ENCODE measurements at places on chromosomes 1 and 21.

DNA sequence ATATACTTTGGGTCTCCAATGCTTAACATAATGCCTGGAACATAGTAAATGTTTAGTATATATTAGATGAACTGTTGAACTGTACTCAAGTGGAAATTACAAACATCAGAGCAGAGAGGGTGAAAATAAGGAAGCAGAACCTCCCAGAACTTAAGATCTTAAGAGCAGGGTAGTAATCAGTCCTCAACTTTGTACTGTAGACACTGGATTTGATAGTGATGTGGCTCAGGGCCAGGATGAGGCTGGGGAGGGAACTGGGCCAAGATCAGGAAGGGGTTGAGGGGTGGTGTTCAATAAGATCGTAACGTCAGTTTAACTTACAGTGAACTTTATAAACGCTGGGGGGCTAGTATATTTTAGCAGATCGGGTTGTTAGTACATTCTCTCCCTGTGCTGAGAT lies 15.4 kb downstream of the MPZL1 start:
- DNase-seq: no peak

DNA sequence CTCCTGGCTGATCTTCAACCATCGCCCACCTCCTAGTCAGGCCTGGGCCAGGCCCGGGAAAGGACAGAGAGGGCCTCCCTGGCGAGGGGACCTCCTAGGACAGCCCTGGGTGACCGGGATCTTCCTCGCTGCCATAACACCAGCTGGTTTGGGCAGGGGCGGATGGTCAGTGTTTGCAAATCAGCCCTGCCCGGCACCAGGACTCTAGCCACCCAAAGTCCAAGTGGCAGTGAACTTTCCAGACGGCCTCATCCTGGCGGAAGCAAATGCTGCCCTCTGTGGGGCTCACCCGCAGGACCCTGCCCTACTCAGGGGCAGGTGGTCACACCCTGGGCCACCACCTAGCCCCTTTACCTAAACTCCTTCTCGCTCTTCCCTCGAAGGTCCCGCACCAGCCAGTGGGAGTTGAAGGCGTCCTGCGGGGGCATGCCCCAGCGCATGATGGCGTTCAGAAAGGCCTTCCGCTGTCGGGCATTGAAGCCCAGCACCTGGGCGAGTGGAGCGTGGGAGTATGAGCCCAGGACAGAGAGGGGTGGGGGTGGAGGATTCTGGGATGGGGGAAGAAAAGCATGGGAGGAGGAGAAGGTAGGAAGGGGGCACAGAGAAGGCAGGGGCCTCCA lies 55.3 kb downstream of the CHD5 start:
- no peak for DNase-seq

DNA sequence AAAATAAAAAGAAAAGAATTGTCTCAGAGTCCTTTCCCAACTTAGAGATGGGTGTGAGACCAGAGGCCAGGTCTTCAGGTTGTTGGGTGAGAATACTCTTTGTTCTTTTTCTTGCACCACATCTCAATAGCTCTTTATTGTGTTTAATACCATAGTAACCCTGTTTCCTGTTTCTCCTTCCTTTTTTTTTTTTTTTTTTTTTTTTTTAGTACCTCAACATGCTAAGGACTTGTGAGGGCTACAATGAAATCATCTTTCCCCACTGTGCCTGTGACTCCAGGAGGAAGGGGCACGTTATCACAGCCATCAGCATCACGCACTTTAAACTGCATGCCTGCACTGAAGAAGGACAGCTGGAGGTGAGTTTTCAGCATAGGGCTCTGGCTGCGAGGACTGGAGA lies 24.4 kb downstream of the CELF3 start:
- no peak for DNase-seq

DNA sequence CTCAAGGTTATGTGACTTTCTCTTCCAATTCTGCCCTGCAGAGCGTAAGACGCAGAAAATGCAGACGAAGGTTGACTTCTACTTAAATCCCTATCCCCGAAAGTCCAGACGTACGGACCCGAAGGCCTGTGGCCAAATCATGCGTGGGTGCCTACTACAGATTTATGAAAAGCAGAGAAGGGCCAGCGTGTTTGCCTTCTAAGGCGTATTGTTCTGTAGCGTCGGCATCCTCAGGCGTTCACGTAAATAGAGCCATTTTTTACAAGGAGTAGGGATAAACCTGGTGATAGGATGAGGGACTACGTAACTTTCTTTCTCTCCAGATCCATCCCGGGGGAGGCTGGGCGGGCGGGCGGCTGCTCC lies 222 bp upstream of the GIPC2 start:
- no peak for DNase-seq

GRCh38 chr1:113949007-113949406 lies 19.9 kb downstream of the HIPK1 start:
- no peak for DNase-seq

DNA sequence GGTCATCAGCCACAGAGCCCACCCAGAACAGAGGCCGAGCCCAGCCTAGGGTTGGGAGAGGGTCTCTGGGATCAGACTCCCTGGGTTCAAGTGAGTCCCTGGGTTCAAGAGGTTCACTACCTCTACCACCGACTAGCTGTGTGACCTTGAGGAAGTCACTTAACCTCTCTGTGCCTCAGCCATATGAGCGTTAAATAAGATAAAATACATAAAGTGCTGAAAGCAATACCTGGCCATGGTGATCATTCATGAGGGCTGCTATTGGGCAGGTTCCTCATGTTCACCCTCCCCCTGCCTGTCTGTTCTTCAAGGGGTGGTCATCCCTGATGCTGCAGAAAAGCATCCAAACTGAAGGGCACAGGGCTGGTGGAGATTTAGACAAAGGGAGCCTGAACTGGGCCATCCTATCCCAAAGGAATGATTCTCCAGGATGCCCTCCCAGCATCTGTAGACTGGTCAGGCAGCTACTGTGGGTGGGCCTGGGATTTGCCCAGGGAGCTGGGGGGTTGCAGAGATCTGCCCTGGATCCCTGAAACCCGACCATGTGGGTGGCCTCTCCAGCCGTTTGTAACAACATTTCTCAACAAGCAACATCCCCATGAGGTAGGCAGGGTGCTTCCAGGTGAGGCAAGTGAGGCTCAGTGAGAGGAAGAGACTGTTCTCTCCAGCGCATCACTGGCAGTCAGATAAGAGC lies 196.6 kb downstream of the MATN1 start:
- no peak for DNase-seq

GRCh38 chr1:12201352-12202189 lies 28.3 kb upstream of the VPS13D start:
- DNase-seq: no peak

- DNase-seq: no peak
These were observed 48.1 kb downstream of the AHDC1 start for GRCh38 chr1:27555700-27556424.

GRCh38 chr1:232585486-232585885 lies 44.4 kb downstream of the SIPA1L2 start:
- DNase-seq: no peak

DNA sequence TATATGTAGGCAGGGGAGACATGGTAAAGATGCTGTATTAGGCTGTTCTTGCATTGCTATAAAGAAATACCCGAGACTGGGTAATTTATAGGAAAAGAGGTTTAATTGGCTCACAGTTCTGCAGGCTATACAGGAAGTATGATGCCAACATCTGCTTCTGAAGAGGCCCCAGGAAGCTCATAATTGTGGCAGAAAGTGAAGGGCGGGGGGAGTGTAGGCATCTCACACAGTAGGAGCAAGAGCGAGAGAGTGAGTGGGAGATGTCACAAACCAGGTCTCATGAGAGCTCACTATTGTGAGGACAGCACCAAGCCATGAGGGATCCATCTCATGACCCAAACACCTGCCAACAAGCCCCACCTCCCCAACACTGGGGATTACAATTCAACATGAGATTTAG lies 21.1 kb downstream of the MAN1A2 start:
- no peak for DNase-seq

DNA sequence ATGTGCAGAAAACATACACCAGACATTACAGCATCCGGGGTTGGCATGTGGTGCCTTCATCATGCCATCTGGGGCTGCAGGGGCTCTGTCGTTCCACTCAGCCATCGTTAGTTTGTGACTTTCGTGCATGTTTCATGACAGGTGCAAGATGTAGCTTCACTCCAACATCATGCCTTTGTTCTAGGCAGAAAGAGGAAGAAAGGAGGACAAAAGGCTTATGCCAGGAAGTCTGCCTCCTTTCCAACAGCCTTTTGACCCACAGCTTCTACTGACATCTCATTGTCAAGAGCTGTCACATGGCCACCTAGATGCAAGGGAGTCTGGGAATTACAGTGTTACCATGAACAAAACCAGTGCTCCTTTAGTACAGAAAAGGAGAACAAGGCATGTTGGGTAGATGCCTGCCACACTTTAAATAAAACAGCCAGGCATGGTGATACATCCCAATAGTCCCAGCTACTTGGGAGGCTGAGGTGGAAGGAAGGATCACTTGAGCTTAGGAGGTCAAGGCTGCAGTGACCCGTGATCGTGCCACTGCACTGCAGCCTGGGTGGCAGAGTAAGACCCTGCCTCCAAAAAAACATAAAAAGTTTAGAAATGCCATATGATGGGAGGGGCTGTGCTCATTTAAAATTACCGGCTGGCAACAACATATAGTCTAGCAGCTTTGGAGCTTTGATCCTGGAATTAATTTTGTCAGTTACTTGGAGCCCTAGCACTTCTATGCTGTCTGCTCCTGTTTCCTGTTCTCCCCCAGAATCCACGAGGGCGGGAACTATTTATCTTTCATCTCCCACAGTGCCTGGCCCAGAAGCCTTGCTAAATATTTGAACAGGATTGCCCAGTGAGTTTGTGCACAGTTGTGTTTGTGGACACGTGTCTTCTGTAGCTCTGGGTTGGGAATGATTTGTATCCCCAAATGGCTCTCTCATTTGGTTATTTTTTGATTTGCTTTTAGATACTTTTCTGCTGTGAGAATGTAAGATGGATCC lies 7.4 kb downstream of the DOP1B start:
- DNase-seq: no peak

- no peak for DNase-seq
These were observed 23.1 kb downstream of the DYRK3 start for GRCh38 chr1:206658264-206658980.

- DNase-seq: no peak
These were observed 384.3 kb downstream of the NTNG1 start for GRCh38 chr1:107525145-107525544.

- no peak for DNase-seq
These were observed 734.1 kb upstream of the ZP4 start for GRCh38 chr1:238624776-238625175.

DNA sequence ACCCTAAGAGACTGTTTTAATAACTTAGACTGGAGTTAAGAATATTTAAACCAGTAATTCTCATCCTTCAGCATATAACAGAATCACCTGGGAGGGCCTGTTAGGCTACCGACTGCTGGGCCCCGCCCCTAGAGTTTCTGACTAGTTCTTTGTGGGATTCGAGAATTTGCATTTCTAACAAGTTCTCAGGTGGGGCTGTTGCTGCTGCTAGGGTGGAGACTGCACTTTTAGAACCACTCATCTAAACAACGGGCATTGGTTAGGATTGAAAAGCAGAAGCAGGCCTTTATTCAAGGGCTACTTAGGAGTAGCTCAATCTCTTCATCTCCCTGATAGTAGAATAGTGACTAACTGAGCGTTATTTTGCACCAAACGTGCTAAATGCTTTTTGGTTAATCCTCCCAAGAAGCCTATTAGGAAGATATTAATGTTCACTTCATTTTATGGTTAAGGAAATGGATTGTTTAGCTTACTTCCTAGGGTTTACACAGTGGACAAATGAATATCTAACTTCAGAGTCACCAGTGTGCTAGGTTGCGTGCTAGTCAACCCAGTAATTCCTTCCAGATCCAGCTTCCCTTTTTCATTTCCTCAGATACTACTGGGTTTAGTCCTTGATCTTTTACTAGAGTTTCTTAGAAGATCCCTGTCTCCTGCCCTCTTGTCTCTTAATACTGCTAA lies 31.1 kb upstream of the UAP1 start:
- no peak for DNase-seq

- DNase-seq: no peak
These were observed 56.9 kb downstream of the SLC45A1 start for GRCh38 chr1:8374812-8375211.

DNA sequence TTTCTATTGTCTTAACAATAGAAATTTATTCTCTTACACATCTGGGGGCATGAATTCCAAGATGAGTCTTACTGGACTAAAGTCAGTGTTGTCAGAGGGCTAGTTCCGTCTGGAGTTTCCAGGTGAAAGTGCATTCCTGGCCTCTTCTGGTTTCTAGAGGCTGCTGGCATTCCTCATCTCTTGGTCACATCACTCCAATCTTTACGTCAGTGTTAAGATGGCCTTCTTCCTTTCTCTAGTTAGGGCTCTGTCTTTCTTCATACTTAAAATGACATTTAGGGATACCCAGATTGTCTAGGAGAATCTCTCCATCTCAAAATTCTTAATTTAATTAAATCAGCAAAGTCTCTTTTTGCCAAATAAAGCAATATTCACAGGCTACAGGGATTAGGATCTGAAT lies 13.3 kb upstream of the PDC start:
- DNase-seq: no peak

GRCh38 chr1:173295391-173295790 lies 88.3 kb upstream of the TNFSF4 start:
- no peak for DNase-seq

DNA sequence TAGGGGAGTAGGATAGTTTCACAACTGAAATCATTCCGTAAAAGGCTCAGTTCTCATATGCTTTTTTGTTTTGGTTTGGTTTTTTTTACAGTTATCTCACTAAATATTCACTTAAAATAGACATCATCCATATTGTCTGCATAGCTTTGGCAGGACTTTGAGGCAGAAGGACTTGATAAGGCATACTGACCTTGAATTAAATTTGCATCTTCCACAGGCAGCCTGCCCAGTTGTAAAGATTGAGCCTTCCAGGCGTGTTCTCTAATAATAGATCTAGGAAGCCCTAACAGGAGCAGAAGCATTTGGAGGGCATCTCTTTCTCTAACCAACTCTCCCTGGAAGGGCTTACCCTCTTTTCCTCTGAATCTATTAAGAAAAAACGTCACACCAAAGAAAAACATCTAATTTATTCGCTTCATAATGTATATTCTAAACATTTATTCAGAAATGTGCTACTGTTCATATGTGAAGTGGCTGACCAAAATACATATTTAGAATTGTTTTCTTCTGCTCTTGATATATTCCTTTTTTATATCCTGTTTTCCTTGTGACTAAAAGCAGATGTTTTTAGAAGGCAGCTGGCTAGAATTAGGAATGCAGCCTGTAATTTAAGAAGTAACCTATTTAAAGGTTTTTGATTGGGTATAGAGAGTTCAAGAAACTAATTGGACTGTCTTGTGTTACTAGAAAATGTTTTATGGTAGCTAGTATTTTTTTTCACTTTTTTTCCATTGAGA lies 20.2 kb downstream of the DESI2 start:
- DNase-seq: no peak

GRCh38 chr21:41895643-41896493 lies 16.7 kb upstream of the PRDM15 start:
- DNase-seq: no peak

GRCh38 chr1:223077247-223077833 lies 65.7 kb downstream of the TLR5 start:
- DNase-seq: no peak

- DNase-seq: no peak
These were observed 425.7 kb upstream of the USP24 start for GRCh38 chr1:55640708-55641473.

GRCh38 chr1:30907481-30908315 lies 860 bp downstream of the SDC3 start:
- no peak for DNase-seq

GRCh38 chr21:23478381-23478780 lies 2128.9 kb downstream of the MRPL39 start:
- no peak for DNase-seq

- no peak for DNase-seq
These were observed 40.1 kb downstream of the SERTAD4 start for GRCh38 chr1:210272666-210273065.
